CD4-positive, alpha-beta T cell treated with Interleukin-4 for 1 hour (primary cell): ENCODE measurements at places on chromosomes 3 and 15.
A peak's percentile ranks its signal among the peaks of the same experiment; 100 is the strongest.

DNA sequence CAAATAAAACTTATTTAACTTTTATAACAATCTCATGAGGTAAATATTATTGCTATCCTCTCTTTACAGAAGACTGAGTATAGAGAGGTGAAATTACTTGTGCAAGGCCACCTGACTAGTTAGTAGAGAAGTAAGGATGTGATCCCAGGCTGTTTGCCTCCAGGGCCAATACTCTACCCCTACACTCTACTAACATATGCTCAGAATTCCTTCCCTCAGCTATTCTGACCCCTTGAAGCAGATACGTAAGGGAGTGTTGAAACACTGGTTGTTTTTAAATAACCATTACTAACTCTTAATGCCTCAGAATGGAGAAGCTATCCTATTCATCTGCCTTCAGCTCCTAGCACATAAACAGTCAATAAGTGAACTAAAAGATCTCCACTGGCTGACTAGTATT is 24.1 kb downstream of the CSTA start:
- no peak for DNase-seq

DNA sequence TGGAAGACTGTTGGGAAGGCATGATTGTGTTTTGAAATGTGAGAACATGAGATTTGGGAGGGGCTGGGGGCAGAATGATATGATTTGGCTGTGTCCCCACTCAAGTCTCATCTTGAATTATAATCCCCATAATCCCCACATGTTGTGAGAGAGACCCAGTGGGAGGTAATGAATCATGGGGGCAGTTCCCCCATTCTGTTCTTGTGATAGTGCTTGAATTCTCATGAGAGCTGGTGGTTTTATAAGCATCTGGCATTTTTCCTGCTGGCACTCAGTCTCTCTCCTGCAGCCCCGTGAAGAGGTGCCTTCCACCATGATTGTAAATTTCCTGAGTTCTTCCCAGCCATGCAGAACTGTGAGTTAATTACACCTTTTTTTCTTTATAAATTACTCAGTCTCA is 430.5 kb downstream of the OTOL1 start:
- DNase-seq = no peak

DNA sequence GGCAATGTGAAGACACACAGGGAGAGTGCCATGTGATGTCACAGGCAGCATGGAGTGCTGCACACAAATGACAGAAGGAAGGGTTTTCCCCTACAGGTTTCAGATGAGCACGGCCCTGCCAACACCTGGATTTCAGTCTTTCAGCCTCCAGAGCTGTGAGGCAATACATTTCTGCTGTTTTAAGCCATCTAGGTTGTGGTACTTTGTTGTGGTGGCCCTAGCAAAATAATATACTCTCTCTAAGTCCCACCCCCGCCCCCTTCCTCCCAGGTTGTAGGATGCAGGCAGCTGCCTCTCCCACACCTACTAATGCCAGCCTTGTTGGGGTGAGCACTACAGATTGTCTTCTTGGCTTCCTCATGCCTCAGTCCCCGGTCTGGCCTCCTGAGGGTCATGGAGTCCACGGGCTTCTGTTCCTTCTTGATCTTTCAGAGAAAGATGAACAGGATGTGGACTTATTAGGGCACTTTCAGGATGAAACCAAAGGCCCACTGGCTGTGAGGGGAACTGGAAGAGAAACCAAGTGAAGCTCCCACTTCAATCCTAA is 180.0 kb downstream of the CD47 start:
- no peak for DNase-seq

- no peak for DNase-seq
Measured at GRCh38 chr3:29334706-29335105, 53.8 kb downstream of the RBMS3 start.

DNA sequence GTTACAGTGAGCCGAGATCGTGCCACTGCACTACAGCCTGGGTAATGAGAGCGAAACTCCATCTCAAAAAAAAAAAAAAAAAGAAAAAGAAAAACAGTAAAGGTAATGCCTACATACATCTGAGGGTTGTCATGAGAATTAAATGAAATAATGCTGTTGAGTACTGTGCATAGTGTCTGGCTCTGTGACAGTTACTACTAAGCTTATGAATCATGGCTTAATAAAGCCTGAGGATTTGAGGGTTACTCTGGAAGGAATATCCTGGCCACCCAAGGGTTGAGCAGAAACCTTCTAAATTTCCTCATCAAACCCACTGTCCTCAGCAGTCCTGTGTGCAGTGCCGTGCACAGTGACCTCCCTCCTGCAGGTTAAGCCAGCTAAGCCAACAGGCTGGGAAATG is 26.8 kb upstream of the ELP6 start:
- DNase-seq = no peak

GRCh38 chr3:181844211-181844610 is 132.5 kb downstream of the SOX2 start:
- DNase-seq = no peak

GRCh38 chr3:52455283-52456168 is at the start of gene NISCH:
Gene NISCH (plus strand): TSS chr3:52455604. CDS start chr3:52455642, 38 bp downstream.
- DNase-seq = peak; percentile 97
